ENCODE measurements at places on chromosomes 11 and 22.

- no peak for DNase-seq
Observed at GRCh38 chr11:86737737-86738136, 62.6 kb upstream of the PRSS23 start.

- no peak for DNase-seq
Observed at GRCh38 chr11:63290285-63290684, 46.9 kb upstream of the SLC22A25 start.

DNA sequence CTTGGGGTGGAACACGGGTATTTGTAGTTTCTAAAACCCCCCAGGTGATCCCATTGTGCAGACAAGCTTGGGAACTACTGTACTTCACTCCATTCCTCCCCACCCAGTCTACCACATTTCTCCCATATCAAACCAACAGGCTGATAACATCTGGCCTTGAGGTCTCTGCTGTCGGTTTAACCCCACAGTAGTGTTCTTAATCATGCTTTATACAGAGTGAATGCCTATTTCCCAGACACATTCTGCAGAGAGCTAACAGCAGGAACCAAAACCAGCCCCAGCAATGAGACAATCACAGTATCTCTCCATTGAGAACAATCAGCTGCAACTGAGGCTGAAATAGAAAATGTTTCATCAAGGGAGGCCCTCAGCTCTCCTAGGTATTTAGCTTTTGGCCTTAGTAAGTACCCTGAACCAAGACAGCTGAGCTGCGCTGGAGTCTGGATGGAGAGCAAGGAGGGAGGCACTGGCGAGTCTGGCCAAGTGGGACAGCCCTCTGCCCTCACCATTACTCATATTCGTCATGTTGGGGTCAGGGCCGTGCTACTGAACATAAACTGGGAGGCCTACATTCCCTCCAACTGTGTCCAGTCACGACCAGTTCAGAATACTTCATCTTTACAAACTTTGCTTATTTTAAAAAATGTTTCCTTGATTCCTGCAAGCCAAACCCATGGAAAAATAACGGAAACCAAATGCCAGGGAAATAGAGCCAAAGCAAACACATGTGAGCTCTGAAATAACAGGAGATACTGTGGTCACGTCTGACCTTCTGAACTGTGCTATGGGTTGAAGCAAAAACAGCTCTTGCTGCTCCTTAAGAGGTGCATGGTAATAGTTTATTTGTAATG lies 81.0 kb downstream of the CCDC34 start:
- no peak for DNase-seq

- DNase-seq, result no peak
Observed at GRCh38 chr11:66685276-66686099, 7.8 kb upstream of the RBM4B start.

GRCh38 chr22:16917144-16918003 lies 90.6 kb downstream of the GAB4 start:
- peak; percentile 40 for DNase-seq

GRCh38 chr22:21014726-21015465 lies at the start of gene P2RX6:
Gene P2RX6, plus strand, starts transcription at chr22:21015165. Its CDS starts 10 bp downstream, at chr22:21015175.
- no peak for DNase-seq

DNA sequence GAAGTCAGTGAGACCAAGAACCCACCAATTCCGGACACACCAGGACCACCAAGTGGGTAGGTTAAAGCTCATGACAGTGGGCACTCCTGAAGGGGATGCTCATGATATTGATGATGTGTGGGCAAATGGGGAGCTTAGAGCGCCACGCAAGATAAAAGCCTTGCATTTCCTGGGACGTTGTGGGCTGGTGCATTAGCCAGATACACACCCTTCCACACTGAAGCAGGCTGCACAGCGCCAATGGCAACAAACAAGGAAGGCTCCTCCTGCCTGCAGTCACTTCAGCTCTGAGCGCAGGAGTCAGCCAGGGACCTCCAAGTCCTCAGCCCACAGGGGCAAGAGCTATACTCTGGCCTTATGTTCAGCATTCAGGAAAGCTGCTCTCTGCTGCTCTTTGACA lies 20.6 kb downstream of the TMEM218 start:
- no peak for DNase-seq

- no peak for DNase-seq
Observed at GRCh38 chr22:17672417-17672991, 33.9 kb downstream of the BCL2L13 start.

DNA sequence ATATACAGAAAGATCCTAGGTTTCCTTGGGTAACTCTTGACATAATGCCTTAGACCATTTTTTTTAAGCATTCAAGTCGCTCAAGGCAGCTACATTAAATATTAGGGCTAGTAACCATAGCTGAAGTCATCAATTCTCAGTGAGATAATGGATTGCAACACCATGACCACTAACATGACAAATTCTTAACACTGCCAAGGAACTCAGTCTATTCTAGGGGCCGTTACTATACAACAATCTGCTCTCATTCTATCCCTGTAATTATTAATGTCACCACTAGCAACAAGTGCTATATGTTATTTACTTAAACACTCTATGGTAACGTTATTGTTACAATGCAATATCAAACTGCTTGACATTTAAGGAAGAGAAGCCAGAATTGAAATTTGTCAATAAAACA lies 3.2 kb upstream of the STK33 start:
- no peak for DNase-seq

- DNase-seq, result no peak
Observed at GRCh38 chr22:37284126-37284804, 2.0 kb downstream of the CYTH4 start.

DNA sequence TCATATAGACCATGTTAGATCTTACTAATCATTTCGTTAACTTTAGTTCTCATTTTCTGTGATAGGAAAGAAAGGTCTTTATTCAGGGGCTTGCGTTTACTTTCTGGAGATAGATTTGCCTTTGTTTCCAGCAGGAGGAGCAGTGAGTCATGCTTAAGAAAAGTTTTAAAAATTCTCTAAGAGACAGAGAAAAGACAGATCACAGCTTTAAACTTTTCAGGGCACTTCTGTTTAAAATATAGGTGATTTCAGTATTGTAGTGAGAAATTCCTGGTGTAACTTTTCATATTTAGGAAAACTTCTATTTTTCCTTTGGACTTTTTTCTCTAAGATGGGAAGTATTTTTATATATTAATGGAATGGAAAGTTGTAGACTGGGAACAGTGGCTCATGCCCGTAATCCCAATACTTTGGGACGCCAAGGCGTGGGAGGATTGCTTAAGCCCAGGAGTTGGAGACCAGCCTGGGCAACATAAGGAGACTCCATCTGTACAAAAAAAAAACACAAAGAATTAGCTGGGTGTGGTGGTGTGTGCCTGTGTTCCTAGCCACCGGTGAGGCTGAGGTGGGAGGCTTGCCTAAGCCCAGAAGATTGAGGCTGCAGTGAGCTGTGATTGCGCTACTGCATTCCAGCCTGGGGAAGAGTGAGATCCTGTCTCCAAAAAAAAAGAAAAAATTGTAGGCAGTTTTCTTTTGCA lies 60.3 kb downstream of the ATXN10 start:
- DNase-seq, result no peak

DNA sequence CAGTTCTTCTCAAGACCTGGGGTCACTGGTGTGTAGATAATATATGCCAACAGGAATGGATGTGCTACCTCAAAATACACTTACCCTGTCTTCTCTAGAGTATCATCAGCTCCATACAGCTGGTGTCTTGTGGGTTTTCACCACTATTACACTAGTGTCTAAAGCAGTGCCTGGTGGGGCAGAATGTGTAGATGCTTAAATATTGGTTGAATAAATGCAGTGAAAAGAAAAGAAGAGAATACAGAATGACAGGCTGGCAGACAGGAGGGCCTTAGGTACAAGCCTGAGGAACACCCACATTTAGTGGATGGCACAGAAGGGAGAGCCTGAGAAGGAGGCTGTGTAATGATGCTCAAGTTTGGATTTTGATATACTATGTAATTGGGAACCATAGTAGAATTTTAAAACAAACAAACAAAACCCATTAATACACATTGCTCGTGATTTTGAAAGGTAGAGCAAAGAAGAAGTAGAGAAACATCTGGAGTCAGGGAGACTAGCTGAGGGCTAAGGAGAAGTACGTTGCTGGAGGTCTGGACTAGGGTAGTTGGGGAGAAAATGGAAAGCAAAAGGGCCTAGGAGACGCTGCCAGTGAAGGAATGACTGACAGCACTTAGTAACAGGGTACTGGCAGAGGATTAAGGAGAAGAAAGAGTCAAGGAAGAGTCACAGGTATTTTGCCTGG lies 20.5 kb upstream of the RAG2 start:
- no peak for DNase-seq

DNA sequence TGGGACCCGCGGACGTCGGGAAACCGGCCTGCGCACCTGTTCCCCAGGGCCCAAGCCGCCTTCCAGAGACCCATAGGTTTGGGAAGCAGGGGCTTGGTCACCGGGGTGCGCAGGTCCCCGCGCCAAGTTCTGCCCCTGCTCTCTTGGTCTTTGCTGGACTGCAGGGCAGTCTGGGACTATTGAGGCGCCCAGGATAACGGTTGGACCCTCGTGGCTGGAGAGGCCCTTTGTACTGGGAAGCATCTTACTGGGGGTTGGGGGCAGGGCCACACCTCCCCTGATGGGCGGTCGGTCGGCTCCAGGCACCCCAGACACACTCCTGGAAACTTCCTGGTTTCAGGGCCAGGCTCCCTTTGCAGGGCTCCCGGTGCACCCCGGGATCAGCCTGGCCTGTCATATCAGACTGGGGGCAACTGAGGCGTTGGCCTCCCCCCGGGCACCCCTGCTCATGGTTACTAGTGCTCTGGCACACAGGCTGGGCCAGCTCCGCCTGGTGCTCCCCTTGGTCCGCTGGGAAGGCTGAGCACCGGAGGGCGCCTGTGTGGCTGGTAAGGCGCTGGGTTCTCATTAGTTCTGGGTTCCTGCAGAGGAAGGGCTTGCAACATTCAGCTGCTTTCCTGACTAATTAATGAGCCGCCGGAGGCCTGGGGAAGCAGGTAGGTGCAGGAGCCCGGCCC lies 1250.5 kb downstream of the BRD1 start:
- DNase-seq, result no peak

DNA sequence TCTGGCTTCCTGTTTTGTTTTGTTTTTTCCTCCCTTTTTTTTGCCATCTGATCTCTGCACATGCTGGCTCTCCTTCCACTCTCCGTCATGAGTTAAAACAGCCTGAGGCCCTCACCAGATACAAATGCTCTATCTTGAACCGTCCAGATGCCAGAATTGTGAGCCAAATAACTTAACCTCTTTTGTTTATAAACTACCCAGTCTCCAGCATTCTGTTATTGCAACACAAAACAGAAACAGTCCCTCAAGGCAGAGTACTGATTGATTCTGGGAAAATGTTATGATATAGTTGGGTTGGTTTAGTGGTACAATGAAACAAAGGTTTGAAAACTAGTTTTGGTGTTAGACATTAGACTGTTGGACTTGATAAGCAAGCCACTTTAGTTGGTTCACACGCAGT lies 1390.0 kb upstream of the RAG2 start:
- DNase-seq, result no peak

DNA sequence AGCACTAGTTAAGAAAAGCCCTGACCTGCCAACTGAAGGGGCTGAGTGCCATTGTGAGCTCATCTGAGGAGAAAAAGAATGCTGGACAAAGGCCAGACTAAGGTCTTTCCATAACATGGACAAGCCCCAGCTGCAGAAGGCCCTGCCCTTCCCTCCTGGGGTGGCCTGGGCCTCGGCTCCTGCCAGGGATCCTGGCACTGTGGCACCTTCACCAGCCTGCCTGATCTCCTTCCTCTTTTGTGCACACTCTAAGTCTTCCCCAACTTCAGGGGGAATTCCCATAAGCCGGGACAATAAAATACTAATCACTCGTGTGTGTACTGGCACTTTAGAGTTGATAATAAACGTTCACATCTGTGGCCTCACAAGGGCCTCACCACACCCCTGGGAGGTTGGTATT lies 9.9 kb downstream of the TMPRSS13 start:
- no peak for DNase-seq

- DNase-seq, result no peak
Observed at GRCh38 chr11:98736833-98737232, 283.9 kb upstream of the CNTN5 start.

- no peak for DNase-seq
Observed at GRCh38 chr11:14124350-14124749, 161.8 kb downstream of the SPON1 start.

DNA sequence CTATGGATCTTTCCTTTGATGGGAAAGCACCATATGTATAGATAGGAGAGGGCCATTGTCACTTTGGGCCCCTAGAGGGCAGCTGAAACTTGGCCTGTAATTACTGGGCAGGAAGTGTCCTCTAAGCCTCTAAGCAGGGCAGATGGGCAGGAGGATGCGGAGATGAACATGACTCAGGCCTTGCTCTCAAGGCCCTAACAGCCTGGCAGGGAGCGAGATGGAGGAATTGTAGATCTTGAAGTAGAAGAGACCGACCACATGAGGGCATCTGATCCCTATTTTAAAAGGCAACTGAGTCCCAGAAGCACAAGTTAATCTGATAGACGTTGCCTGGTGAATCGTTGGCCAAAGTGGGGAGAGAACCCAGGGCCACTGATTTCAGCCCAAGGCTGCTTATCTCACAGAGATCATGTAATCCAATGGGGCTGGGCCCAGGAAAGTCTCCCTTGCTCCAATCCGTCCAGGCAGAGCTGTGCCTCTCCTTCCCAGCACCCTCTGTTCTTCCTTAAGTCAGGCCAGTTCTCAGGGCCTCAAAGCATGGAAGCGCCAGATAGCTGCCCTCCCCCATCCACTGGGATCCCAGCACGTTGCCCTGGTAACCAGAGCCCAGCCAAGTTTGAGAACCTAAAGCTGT lies 2.5 kb upstream of the SEPTIN3 start:
- DNase-seq, result no peak

GRCh38 chr11:111472228-111472627 lies 40.0 kb downstream of the BTG4 start:
- DNase-seq, result no peak

- peak; percentile 68 for DNase-seq
Observed at GRCh38 chr11:125514336-125515101, 18.5 kb upstream of the FEZ1 start.

DNA sequence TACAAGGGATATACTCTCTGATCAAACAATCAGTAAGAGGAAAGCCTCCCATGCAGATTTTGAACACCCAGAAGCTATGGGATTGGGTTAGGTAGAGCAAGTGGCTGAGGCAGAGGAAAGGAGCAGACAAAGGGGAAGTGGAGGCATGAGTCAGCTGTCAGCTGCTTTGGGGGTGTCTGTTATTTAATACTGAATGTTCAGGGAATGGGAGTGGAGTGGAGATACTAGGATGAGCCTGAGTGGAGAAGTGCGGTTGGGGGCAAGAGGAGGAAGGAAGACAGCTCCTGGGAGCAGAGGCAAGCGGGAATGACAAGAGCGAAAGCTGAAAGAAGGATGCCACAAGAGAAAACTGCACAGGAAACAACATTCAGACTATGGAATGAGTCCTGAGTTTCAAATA lies 22.7 kb upstream of the TMPRSS5 start:
- DNase-seq, result no peak

GRCh38 chr11:44775366-44775984 lies 48.7 kb downstream of the TSPAN18 start:
- DNase-seq, result peak; percentile 12

GRCh38 chr11:78539506-78539905 lies 35.2 kb downstream of the NARS2 start:
- no peak for DNase-seq

DNA sequence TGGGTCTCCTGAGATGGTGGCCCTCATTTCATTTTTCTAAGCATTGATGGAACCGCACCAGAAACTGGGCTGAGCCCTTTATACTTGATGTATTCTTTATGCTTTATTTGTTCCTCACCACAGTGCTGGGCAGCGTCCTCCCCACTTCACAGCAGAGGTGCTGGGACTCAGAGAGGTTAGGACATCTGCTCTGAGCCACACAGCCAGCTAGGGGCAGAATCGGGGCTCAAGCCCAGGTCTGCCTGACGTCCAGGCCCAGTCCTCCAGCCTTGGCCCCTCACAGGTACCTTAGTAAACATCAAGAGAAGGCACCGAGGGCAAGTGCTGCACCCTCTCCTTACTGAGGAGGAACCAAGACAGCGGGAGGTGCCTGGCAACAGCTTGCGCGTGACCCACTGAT lies 20.2 kb upstream of the SHISAL1 start:
- no peak for DNase-seq
